RPMI7951 (cell line): ENCODE measurements at places on chromosomes 12 and 14. TPM values are rescaled to one million over a fixed set of nuclear protein-coding genes. Genes with fewer than 3 reads are reported as not detected.

- DNase-seq = no peak
Observed at GRCh38 chr12:82919388-82920054, 232.8 kb downstream of the TMTC2 start.

- no peak for DNase-seq
Observed at GRCh38 chr12:132568826-132569480, 41.4 kb downstream of the LRCOL1 start.

GRCh38 chr12:75784591-75784990 lies 247.0 kb downstream of the PHLDA1 start:
- DNase-seq = peak; percentile 90

TAS2R7 gene
- not detected in 2 replicates for total RNA-seq

- peak; percentile 51 for DNase-seq
Observed at GRCh38 chr12:13941258-13942249, 39.8 kb downstream of the GRIN2B start.

- no peak for DNase-seq
Observed at GRCh38 chr14:98955036-98955740, 316.8 kb downstream of the BCL11B start.

GRCh38 chr12:51746416-51746815 lies 102.1 kb downstream of the FIGNL2 start:
- DNase-seq = no peak

DNA sequence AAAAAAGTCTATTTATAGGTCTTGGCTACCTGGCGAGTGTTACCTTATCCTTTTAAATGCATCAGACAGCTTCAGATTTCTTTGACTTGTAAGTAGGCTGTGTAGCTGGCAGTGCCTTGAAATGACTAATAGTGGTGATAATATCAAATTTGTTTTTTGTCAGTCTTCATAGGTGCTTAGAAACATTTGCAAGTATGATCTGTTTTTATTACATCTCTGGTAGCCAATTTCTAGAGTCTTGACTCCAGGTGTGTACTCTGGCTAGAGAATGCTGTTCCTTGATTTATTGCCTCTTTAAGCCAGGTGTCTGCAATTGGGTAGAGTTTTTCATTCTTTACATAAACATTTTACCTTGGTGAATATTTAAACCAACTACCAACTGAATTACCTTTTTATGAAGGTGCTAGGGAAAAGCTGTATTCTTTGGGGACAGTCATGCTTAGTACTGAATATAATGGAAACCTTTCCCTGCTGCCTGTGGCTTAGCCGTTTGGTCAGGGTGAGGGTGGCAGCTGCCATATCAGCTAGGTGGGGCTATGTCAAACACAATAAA lies 32.6 kb downstream of the MLXIP start:
- DNase-seq = no peak

FSCB gene
- not detected in 2 replicates for total RNA-seq

RASAL1 gene
- not detected in 2 replicates for total RNA-seq

PRB2 gene
- not detected in 2 replicates for total RNA-seq

KRT6B gene
- not detected in 2 replicates for total RNA-seq

DNA sequence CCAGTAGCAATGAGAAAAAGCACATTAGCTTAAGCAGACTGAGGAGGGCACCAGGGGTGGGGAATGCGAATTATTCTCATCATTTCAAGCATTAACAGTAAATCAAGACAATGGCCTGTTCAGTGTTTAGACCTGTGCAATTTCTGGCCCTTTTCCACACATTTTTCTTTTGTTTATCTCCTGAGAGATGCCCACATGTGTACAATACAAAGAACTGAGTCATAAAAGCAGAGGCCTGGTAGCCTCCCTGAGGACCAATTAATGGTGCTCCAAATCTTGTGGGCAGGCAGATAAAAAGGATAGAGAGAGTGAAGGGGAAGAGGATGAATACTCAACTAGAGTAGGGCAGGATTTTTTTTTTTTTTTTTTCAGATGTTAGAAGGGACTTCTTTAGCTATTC lies 480.8 kb downstream of the RERGL start:
- DNase-seq = no peak
